ENCODE measurements at places on chromosomes 6 and 20.
A peak's percentile ranks its signal among the peaks of the same experiment; 100 is the strongest.

DNA sequence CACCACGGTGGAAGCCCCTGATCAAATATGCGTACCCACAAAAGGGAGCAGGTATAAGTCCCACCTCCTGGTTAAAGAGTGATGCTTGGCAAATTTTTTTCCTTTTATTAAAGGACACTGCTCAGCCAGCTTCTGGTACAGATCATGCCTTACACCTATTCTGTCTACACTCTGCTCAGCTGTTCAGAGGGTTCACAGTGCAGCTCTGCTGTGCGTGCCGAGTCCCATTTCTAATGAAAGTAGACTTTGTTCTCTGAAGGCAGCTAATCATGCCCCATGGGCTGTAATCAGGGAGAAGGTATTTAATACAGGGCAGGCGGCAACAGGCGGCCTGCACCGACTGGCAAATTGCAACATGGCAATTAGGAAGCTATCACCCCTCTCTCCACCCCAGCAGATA lies 16.3 kb downstream of the LRRC73 start:
- no peak for DNase-seq

- no peak for DNase-seq
Observed at GRCh38 chr20:35263532-35264341, 14.2 kb downstream of the MMP24OS start.

- DNase-seq: no peak
Observed at GRCh38 chr20:34075647-34076046, 36.4 kb downstream of the EIF2S2 start.

GRCh38 chr6:159075506-159076228 lies 30.9 kb upstream of the TAGAP start:
- no peak for DNase-seq

DNA sequence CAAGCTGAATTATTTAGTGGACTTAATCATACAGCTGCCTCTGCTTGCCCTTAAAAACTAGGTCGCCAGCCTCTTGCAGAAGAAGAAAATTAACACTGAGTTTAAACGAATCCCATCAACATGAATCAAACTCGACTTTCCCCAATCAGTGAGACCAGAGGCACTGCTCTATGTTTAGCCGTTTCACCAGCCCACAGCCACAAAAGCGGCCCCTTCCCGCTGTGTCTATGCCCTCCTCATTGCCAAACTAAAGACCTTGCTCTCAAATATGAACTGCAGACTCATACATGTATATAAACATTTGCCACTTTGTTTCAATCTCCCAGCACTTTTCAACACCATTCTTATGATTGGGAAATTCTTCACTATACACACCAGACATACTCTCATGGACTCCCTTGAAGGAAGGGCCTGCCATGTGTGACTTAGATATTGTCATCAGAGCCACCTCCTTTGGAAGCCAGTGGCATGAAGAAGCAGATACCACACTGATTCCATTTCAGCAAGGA lies 105.8 kb upstream of the ADGRF1 start:
- DNase-seq: no peak

- peak; percentile 57 for DNase-seq
Observed at GRCh38 chr6:34964564-34964963, 75.5 kb downstream of the ANKS1A start.

DNA sequence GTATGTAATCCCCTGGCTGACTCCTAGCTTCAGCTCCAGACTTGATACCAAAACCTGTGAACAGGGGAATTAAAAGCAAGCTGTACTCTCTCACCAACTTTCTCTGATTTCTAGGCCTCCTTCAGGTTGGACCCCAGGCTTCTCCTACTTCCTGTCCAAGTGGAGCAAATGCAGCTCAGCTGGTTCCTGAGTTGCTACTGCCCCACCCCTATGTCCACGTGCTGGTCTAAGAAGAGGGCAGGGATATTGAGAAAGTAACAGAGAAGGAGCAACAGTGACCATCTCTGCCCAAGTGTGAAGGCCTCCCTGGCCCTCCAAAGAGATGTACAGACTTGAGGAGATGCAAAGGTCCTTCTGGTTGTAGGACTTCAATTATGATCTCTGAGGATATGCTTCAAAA lies 188.3 kb upstream of the MCHR2 start:
- DNase-seq: no peak

DNA sequence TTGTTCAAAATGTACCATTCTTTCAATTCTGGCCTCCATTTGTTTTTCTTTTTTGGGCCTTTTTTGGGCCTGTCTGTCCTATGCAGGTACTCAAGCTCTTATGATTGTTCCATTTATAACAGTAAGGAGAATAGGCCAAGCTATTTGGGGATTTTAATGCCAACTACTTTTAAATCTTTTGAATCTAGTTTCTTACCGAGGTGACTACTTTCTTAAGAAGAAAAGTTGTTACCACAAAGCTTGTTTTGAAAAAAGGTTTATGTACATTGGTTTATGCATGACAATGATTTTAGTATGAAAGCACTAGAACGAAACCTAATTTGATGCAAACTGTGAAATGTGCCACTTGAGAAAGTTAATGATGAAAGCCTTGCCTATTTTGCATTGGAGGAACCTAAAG lies 98.3 kb upstream of the MTHFD1L start:
- no peak for DNase-seq

- DNase-seq: no peak
Observed at GRCh38 chr6:157785636-157786035, 37.4 kb upstream of the SNX9 start.

- no peak for DNase-seq
Observed at GRCh38 chr6:166361077-166361429, 18.7 kb upstream of the SFT2D1 start.

DNA sequence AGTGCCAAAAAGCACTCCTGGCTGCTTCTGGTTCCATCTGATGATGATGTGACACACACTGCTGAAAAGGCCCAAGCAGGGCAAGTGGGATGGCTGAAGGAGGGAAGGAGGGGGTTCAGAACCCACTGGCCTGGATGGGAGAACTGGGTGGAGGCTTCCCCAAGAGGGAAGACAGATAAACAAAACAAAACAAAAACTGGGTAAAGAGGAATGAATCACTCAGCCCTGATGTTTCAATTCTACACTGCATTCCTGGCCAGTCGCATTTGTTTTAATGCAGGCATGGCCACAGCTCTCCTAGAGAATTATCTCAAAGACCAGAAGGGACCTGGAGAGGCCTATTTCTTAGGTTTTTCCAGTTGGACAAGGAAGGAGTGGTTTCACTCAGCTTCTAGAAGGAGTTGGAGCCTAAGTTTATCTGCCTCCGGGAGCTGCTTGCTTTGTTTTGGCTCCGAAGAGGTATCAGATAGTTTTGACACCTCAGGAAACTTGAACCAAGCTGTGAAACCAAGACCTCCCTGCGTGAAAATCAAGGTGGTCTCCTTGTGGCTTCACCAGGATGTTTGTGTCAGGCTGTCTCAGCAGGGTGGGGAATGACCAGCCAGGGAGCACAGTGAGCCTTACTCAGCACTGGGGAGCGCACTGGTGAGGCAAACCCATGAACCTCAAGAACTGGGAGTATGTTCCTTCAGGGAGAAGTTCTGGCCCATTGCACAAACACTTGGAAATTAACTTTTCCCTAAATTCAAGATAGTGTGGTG lies 16.1 kb downstream of the TTPAL start:
- DNase-seq: no peak

- no peak for DNase-seq
Observed at GRCh38 chr6:168631564-168631963, 190.6 kb downstream of the SMOC2 start.

- DNase-seq: no peak
Observed at GRCh38 chr20:37868851-37869333, 34.0 kb upstream of the VSTM2L start.

DNA sequence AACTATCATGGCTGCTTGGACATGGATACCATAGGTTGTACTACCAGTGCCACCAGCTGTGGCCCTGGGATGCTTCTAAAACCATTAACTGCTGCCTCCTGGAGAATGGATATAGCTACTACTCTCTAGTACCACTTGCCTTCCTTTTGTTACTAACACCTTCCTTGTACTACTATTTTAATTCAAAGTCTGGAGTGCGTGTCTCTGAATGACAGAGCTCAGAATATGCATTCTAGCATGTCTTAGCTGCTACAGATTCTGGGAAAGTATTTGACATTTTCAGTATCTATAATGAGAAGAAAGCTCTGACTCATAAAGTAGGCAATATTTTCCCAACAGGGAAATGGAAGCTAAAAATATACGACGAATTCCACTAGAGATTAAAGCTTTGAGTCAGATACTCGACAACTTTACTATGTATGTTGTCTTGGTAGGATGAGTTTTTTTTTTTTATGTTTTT lies 112.3 kb downstream of the PFDN4 start:
- DNase-seq: no peak

GRCh38 chr6:149941583-149942460 lies at the start of gene ULBP2:
Gene ULBP2 (plus strand): TSS chr6:149942014. CDS start chr6:149942073, 59 bp downstream.
- DNase-seq: peak; percentile 88
